ENCODE measurements at places on chromosomes 7 and 10.

- no peak for DNase-seq
These were observed 3.2 kb downstream of the ACADSB start for GRCh38 chr10:123011987-123012386.

DNA sequence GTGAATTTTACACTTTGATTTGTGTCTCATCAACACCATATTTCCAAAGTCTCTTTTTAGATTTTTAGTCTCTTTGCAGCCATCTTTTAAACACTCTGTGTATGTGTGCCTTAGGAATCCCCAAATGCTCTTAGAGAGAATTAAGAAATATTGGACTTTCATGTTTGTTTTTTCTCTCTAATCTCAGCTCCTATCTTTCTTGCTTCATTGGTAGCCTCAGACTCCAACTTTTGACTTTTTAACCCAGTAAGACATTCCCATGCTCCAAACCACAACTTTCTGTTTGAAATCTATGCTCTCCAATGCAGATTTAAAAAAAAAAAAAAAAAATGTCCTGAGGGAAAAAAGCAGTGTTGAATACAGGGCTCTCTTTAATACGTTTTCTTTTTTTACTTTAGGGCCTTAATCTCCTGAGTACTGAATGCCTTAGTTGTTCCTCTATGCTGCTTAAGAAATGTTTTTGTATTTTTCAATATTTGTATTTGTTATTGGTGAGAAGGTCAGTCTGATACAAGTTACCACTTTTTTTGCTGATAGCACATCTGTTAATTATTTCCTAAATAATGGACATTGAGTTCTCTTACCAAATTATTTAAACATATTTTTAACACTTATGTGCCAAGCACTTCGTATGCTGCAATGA, 489.9 kb downstream of the NXPH1 start:
- DNase-seq = no peak

DNA sequence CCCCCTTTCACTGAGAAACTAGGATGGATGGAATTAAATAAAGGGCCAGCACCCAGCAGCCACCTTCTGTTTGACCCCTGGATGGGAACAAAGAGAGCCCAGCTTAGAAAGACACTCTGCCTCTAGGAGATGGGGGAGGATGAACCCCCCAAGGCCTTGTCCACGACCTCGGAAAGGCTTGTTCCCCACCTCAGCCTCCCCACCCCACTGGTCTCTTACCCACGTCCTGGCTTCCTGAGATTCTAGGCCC, 9.7 kb downstream of the ITPRIP start:
- DNase-seq = no peak

DNA sequence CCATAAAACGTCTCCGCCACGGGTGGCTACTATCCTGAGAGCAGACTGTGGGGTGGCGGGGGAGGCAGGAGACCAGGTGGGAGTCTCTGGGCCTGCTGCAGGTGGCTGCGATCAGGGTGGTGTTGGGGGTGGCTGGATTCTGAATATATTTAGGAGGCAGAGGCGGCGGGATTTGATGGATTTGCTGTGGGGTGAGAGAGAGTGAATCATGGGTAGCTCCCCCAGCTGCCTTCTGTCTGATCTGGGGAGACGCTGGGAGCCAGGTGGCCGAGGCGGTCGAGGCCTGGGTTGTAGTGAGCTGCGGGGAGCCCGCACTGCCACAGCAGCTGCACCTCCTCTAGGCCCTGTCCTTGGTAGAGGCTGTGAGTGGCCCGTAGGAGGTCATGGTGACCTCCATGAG, 48.2 kb upstream of the PFKFB3 start:
- DNase-seq = no peak

- no peak for DNase-seq
These were observed 387.6 kb upstream of the NRP1 start for GRCh38 chr10:33722067-33722466.

DNA sequence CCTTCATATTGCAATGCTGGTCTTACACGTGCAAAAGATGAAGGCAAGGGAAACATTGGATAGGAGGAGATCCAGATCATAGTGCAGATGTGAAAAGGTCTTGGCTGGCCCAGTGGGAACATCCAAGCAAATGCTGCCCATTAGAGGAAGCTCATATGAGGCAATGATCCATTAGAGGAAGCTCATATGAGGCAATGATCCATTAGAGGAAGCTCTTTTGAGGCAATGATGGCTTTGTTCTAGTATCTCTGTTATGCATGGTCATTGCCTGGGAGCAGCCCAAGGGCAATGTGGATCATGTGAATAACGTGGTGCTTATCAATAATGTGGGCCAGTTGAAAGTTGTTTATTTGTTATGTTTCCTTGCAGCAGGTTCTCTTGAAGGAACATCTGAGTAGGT, 37.8 kb downstream of the STEAP4 start:
- no peak for DNase-seq

DNA sequence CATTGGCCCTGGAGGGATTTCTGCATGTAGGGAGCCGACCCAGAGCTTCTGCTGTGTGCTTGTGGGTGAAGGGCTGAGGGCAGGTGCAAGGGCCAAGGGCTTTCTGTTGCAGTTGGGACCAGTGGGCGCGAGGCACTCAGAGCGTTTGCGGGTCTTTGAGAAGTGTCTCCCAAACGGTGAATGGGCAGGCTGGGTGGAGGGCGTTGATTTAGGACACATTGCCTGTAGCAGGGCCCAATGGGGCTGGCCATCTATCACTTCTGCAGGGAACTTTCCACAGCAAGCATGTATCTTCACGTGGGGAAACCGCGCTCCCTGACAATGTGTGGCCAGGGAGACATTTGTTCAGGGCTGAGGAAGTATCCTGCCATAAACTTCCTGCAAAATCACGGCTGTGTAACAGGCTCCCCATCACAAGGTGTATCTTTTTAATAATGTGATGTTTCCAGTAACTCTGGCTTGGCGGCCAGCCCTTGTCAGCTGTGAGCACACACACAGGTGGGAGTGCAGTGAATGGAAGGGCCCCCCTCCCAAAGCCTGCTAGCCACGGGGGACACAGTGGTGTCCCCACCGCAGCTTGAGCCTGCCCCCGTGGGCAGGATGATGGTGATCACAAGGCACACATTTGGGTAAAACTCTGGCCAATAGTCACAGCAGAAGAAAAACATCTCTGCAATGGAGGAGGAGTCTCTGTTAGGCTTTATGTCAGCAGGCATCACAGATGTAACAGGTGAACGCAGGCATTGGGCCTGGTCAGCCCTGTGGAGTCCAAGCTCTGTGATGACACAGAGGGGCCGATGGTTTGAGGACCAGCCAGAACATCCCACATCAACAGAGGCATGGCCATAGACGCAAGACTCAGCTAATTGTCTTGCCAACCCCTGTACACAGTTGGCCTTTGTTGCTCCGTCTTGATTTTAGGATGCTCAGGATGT, 84.3 kb downstream of the GLRX3 start:
- DNase-seq = no peak

All from stimulated activated CD4-positive, alpha-beta T cell treated with anti-CD3 and anti-CD28 coated beads, Interleukin-4, amount 100 ng/mL, for 24 hours (primary cell).